ENCODE measurements at places on chromosomes 12 and 14. TPM values are rescaled to one million over a fixed set of nuclear protein-coding genes. Genes with fewer than 3 reads are reported as not detected.

DTD2 gene
- 16.3 TPM for total RNA-seq

CLEC12A gene
- not detected for total RNA-seq

KCNMB4 gene
- total RNA-seq, result 0.20 TPM

CBX5 gene
- 30.7 TPM for total RNA-seq

GAS2L3 gene
- total RNA-seq, result 6.9 TPM

FSCB gene
- not detected for total RNA-seq

GALNT8 gene
- not detected for total RNA-seq

COL2A1 gene
- total RNA-seq, result not detected

B4GALNT1 gene
- total RNA-seq, result 51.6 TPM

FGF23 gene
- not detected for total RNA-seq

SYNDIG1L gene
- not detected for total RNA-seq

IFI27 gene
- 0.91 TPM for total RNA-seq

IL23A gene
- 0.70 TPM for total RNA-seq

OAS3 gene
- 27.0 TPM for total RNA-seq

CEBPE gene
- not detected for total RNA-seq

PLEKHG7 gene
- total RNA-seq, result not detected

ZFYVE21 gene
- total RNA-seq, result 39.4 TPM

LRTM2 gene
- not detected for total RNA-seq

ADCY4 gene
- not detected for total RNA-seq

TIMELESS gene
- total RNA-seq, result 31.9 TPM

RPL41 gene
- total RNA-seq, result 5,790 TPM

TMEM233 gene
- total RNA-seq, result not detected

FAM234B gene
- total RNA-seq, result 4.6 TPM

NRIP2 gene
- not detected for total RNA-seq

ADAM20 gene
- total RNA-seq, result not detected

TCL1B gene
- not detected for total RNA-seq

NKX2-1 gene
- not detected for total RNA-seq

SLC38A4 gene
- not detected for total RNA-seq

HVCN1 gene
- 0.65 TPM for total RNA-seq

ADCK1 gene
- total RNA-seq, result 5.7 TPM

AHNAK2 gene
- total RNA-seq, result 200 TPM

SYT10 gene
- not detected for total RNA-seq

RAB3IP gene
- total RNA-seq, result 11.5 TPM

NTN4 gene
- total RNA-seq, result 50.9 TPM

VDR gene
- 3.2 TPM for total RNA-seq

IQSEC3 gene
- total RNA-seq, result not detected

KLRK1 gene
- total RNA-seq, result not detected

SLC5A8 gene
- total RNA-seq, result not detected

HOXC12 gene
- not detected for total RNA-seq

SMCO3 gene
- not detected for total RNA-seq

C12orf60 gene
- 1.7 TPM for total RNA-seq

SERPINA3 gene
- total RNA-seq, result 11.0 TPM

ERO1A gene
- 39.5 TPM for total RNA-seq
